ENCODE measurements at places on chromosomes 12 and 14.

GRCh38 chr14:106051796-106052195 is 525.4 kb downstream of the TMEM121 start:
- DNase-seq: no peak

DNA sequence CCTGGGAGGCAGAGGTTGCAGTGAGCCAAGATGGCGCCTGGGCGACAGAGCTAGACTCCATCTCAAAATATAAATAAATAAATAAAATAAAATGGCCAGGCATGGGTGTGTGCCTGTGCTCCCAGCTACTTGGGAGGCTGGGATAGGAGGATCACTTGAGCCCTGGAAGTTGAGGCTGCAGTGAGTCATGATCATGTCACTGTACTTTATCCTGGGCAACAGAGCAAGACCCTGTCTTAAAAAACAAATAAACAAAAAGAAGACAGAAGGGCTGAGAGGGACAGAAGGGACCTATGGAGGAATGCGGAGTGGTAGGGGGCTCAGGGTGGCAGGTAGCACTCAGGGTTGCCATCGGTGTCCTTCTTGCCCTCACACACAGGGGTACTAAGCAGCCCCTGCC is 40.8 kb downstream of the PRPF40B start:
- no peak for DNase-seq

DNA sequence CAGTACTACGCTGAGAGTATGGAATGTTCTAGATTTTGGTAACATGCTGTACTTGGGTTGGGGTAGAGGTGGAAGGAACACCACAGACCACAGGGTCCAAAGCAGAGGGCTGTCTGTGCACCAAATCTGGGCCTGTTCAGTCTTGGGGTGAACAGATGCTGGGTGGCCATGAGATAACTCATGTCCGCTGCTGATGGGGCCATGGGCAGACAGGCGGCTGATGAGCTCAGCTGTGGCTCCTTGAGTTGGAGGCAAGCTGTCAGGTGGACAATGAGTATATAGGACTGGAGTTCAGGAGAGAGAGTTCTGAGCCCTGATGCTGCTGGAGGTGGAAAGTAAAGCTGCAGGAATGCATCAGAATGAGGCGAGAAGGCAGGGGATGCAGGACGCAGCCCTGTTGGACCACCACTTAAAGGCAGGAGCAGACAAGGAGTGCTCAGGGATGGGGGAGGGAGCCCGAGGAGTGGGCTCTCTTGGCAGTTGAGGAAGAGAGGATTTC is 6.2 kb downstream of the SMIM41 start:
- no peak for DNase-seq

DNA sequence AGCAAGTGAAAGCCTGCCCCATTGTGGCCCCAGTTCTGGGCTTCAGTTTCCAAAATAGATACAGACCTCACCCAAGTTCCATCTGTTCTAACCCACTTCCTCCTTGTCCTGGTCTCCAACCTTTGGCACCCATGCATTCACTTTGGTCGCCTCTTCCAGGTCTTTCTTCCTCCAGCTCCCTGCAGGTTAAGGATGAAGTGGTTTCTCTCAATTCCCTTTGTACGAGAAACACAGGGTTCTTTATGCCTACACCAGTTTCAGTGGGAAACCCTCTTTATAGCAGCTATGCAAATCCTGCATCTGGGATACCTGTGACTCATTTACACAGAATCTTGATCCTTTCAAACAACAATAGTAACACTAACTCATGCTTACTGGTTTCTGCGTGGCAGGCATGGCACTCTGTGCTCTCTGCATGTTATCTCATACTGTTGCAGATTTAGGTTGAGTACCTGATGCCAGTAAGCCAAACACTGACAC is 110.6 kb upstream of the AMIGO2 start:
- DNase-seq: no peak

GRCh38 chr12:68850390-68850789 is 42.4 kb downstream of the MDM2 start:
- no peak for DNase-seq

DNA sequence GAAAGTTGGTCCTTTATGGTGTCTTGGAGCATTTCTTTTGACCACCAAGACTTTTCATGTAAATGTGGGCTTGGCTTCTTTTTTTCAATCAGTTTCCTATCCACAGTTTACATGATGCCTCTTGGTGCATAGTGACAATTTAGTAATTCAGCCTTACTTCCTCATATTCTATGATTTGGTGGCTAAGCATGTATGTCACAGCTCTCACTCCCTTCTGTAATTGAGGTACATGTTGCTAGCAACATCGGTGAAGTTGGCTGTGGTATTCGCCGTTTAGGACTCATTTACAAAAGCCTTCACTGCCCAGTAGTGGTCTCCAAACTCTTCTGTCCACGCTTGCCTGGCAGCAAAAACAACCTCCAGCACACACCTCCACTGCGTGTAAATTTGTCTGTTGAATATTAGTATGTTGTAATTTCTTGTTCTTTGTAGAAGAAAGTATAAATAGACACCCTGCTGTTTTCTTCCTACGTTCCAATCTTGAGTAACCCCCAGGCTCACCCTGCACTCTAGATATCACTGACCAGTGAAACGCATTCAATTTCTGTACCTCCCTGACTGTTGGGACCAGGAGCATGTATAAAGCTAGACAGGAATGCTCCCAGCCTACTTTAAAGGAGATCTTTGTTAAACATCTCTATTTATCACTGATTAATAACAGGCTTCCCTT is 90.4 kb downstream of the PPP2R5C start:
- no peak for DNase-seq

Measured in 8988T (cell line).